ENCODE measurements at places on chromosomes 13 and 19.

DNA sequence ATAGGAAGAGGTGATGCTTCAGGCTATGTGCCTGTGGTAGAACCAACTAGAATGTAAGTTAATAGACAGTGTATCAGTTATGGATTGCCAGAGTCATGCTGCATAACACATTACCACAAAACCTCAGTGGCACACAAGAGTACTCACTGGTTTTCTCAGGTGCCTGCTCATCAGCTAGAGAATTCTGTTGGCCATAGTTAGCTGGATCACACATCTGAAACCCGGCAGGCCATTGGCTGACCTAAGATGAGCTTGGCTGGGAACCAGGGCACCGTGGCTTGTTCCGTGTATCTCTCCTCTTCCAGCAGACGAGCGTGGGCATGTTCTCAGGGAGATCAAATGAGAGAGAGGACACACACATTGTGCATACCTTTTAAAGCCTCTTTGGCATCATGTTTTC, 76.7 kb downstream of the TEX26 start:
- no peak for DNase-seq

DNA sequence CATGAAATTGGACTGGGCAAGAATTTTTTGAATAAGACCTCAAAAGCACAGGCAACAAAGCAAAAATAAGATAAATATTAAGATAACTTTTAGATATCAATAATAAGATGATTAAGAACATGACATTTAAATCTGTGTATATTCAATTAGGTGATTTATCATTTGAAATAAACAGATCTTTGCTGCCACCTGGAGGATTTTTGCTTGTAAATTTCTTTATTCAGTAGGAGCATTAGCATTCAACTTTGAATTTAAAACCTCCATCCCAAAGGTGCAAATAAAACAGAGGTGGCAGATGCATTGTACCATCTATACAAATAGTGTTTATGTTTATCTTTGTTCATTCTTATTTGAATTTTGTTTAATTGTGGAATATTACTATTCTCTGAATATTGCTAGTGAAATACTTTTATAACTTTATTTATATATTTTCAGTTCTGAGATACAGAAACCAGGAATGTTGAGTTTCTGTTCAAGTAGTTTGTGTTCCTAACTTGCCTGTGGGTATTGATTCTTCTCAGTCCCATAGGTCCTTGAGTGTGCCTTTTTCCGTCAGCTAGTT, 20.9 kb downstream of the COG6 start:
- DNase-seq = no peak

DNA sequence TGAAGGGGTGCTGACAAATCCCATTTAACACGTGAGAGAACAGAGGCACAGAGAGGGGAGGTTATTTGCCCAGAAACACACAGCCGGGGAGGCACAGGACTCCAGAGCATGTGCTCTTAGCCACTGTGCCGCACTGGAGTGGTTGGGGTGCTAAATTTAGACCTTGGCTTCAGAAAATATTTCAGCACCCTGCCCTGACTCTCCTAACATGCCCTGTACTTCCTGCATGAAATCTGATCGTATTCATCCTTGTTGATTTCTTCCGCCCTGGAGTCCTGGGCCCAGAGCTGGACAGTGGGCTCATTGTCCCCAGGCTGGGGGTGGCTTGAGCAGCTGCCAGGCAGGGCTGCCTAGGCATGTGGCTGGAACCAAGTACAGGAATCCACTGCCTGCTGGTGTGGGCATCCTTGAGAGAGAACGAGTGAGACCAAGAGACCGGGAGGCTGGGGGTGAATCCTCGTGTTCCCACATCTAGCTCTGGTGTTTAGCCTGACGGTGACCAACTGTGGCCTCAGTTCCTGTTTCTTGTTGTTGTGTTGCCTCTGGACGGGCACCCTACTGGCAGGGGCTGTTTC, 5.3 kb downstream of the SLC27A1 start:
- no peak for DNase-seq

- DNase-seq = no peak
Observed at GRCh38 chr19:40597329-40597838, 3.8 kb upstream of the LTBP4 start.

- peak; percentile 4 for DNase-seq
Observed at GRCh38 chr13:72062566-72062965, 195.6 kb upstream of the DACH1 start.

GRCh38 chr13:40109351-40109844, 453.9 kb downstream of the COG6 start:
- DNase-seq = peak; percentile 32
